ENCODE measurements at places on chromosomes 13 and 19.

- no peak for DNase-seq
Measured at GRCh38 chr13:97539651-97540610, 106.0 kb downstream of the RAP2A start.

DNA sequence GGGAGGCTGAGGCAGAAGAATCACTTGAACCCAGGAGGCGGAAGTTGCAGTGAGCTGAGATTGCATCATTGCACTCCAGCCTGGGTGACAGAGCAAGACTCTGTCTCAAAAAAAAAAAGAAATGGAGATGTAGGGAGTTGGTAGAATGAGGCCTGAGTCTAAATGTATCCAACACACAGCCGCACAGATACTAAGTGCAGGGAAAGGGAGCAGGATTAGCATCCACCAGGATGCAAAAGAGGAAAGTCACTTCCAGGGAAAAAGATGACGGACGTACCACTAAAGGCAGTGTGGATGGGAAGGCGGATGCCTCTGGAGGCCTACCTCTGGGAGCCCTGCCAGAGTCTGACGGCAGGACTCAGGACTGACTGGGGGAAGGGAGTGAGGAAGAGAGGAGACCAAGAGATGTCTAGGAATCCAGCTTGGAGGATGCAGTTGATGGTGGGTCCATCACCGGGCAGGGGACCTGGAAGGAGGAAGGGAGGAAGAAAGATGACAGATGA is 6.8 kb downstream of the FAM98C start:
- DNase-seq, result no peak

GRCh38 chr13:66071608-66072007 is 1158.5 kb downstream of the PCDH9 start:
- DNase-seq, result no peak

DNA sequence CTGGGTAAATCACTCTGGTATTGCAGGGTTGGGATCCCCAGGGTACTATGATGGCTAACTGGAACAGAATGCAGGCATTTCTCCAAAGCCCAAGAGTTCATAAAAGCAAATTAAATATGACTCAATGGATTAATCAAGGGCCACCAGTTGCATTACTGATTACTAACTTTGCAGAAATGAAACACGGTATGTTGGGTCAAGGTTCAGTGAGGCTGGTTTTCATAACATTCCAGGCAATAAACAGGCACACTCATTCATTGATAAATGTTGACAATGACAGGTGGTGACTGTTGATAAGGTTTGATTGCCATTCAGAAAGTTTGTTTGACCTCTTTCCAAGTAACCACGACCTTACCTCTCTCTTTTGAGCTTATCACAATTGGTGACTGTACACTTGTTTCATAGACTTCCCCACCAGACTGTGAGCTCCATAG is 506 bp upstream of the AP1M1 start:
- peak; percentile 38 for DNase-seq

DNA sequence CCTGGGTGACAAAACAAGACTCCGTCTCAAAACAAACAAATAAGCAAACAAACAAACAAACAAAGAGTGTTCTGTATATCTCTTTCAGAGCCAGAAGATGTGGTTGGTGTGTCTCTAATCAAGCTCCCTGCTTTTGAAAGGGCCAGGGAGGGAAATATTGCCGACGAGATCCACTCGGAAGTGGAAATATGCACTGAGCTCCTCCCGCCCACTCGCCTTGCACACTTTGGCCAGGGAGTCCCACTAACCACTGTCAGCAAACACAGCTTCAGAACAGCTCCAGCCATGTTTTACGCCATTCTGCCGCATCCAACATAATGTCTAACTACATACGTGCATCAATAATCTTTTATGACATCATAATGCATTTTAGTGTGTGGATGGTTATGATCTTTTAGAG is 155.5 kb upstream of the VSTM2B start:
- DNase-seq, result no peak

DNA sequence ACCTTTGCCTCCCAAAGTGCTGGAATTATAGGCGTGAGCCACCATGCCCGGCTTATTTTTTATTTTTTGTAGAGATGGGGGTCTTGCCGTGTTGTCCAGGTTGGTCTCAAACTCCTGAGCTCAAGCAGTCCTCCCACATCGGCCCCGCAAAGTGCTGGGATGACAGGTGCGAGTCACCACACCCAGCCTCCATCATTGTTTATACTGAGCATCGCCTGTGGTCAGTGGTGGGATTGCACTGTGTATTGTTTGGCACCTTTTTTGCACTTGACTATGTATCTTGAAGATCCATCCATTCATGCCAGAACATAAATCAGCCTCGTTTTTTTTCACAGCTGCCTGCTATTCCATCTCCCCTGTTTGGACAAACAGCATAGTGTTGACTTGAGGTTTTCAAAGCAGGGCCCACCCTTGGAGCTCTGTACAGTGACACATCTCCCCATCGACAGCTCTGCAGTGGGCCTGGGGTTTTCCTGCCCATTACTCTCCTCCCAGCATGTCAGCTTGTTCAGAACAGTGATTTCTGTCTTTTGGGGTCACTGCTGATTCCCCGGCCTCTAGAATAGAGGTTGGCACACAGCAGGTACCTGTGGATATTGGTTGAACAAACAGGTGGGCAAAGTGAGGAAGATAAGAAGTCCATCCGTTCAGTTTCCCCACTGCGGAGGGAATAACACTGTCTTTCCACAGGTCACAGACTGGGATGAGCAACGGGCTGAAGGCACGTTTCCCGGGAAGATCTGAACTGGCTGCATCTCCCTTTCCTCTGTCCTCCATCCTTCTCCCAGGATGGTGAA is 8.2 kb upstream of the UPK1A start:
- DNase-seq, result no peak

DNA sequence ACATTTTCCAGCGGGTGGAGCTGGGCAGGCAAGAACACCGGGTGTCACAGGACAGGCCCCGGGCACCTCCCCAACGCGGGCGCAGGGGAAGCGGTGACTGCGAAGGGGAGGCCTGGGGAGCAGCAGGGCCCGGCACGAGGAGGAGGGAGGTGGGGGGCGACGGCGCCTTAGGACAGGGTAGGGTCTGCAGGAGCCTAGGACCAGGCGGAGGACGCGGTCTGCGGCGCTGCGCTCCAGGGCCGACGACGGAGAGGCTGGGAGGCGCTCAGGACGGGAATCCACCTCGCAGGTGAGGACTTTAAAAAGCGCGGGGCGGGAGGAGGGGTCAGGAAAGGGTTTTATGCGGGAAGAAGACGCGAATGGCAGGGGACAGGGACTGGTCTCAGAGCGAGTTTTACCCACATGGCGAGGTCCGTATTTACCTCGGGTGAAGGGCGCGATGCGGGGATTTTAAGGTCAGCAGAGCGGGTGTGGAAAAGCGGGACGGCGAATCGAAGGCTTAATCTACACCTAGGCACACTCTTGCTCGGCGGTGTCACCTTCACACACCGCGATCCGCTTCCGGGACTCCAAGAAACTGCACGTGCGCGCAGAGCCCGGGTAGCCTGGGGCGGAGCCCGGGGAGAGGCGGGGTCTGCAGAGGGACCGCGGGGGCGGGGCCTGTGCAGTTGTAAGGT is 13.5 kb downstream of the ERVV-2 start:
- DNase-seq, result no peak

DNA sequence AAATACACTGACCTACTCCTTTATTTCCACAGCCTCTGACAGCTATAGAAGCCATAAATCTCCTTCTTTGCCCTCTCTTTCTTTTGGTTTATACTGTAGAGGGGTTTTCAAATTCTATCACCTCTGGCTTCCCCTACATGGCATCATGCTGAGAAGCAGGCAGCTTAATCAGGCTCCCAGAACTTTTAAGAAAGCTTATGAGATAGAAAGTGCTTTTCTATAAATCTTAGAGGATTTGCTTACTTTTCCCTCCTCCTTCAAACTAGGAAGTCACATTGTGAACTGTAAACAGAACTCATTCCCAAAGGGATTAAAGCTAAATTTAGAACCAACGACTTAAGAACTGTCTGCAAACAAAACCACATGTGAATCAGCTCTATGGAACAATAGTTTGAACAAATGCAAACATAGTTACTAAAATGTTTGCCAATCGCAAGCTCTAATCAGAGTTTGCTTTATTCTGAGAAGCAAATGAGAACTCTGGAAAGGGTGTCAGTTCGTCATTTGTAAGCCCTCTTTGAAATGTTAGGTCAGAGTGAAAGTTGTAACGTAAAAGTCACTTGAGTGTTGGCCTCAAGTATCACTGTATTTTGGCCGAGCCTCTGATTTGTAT is 344.1 kb downstream of the RFC3 start:
- DNase-seq, result peak; percentile 13

DNA sequence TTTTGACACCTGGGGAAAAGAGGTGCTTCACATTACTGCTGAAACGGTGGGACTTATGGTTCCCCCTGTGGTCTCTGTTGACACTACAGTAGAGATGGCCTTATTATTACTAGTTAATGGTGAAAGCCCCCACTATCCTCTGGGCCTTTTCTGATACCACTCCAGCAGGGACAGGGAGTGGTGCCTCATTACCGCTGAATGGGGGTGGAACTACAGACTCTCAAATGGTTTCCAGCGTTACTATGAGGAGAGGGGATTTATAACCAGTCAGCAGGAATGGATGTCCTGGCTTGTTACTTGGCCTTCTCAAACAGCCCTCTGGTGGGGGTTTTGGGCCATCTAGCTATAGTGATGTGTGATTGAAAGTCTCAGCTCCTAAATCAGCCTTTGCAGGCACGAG is 96.7 kb upstream of the DIAPH3 start:
- no peak for DNase-seq

GRCh38 chr13:94079876-94080275 is 399.6 kb downstream of the DCT start:
- no peak for DNase-seq

DNA sequence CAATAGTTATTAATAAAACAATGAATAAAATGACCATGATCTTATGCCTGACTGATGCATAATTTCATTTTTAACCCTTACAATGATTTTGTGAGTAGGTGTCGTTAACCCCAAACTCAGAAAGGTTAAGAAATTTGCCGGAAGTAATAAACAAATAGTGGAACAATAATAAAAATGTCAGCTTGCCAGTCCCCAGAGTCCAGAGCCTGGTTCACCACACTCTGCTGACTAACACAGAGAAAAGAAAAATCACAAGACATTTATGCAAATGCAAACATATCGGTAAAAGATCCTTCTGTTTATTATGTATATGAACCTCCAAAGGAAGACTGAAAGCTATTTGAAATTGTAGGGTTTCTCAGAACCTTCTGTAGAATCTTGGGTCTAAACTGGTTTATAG is 563.7 kb downstream of the EFNB2 start:
- DNase-seq, result no peak

- no peak for DNase-seq
Measured at GRCh38 chr19:43504426-43505185, at the start of gene PHLDB3. TSS of gene PHLDB3 (minus strand) at chr19:43504746. CDS start at chr19:43504118, 628 bp downstream.

GRCh38 chr13:93422980-93423543 is 196.5 kb downstream of the GPC6 start:
- no peak for DNase-seq

- DNase-seq, result no peak
Measured at GRCh38 chr13:100364591-100364990, 224.0 kb downstream of the GGACT start.

GRCh38 chr19:16070366-16070990 is 5.8 kb upstream of the TPM4 start:
- no peak for DNase-seq
